Urinary bladder (tissue), 4 donors: ENCODE measurements at places on chromosomes 1 and 21. TPM values are rescaled to one million over a fixed set of nuclear protein-coding genes. Genes with fewer than 3 reads are reported as not detected.

CD1B gene
- polyA plus RNA-seq, result 0.09 TPM

KIF21B gene
- polyA plus RNA-seq, result 1.0 TPM

SELP gene
- 7.5 TPM for polyA plus RNA-seq

CTNNBIP1 gene
- 18.5 TPM for polyA plus RNA-seq

OPTC gene
- 0.05 TPM for polyA plus RNA-seq

HSD3B2 gene
- not detected for polyA plus RNA-seq

RAB3B gene
- polyA plus RNA-seq, result 0.44 TPM

HCN3 gene
- 3.2 TPM for polyA plus RNA-seq

MYOG gene
- polyA plus RNA-seq, result not detected

TMEM125 gene
- polyA plus RNA-seq, result 0.47 TPM

DNA sequence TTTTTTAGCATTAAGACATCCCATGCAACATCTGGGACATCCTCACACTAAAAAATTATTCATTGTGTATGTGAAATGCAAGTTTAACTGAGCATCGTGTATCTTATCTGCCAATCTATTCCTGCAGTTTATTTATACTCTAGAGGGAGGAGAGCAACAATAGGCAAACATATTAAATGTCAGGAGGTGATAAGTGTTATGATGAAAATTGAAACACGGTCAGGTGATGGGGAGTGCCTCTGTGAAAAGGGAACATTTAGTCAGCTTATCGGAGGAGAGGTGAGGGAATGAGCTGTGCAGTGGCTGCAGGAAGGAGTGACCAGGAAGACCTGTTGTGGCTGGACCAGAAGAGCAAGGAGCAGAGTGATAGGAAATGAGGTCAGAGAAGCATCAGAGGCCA is 775 bp upstream of the EFCAB14 start:
- peak; percentile 33 for DNase-seq

DNA sequence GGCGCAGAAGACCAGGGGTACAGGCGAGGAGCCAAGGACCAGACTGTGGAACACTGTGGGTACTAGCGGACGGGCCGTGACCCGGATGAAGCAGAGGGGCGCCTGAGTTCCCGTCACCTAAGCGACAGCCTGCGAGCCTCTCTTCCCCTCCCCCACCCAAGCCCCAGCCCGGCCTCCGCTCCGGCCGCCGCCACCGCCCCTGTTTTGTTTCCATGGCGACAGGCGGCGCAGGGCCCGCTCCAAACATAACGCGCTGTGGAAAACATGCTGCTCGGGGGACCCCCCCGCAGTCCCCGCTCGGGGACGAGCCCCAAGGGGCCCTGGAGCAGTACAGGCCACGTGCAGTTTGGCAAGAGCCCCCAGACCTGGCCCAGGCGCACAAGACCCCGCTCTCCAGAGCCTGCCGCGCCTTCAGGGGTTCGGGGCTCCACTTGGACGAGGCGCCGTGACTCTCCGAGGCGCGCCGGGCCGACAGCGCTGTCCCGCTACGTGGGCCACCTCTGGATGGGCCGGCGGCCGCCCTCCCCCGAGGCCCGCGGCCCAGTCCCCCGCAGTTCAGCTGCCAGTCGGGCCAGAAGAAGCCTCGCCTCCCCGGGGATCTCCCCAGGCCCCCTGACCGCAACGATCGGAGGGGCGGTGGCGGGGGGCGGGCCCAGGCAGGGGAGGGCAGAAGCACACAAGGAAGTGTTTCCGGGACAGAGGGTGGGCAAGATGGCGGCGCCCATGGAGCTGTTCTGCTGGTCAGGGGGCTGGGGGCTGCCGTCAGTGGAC is at the start of gene MTX1:
TSS of gene MTX1 (plus strand) at position 155 of the 771 bp plus-strand sequence. CDS start at position 265, 110 bp downstream.
- no peak for DNase-seq

DNA sequence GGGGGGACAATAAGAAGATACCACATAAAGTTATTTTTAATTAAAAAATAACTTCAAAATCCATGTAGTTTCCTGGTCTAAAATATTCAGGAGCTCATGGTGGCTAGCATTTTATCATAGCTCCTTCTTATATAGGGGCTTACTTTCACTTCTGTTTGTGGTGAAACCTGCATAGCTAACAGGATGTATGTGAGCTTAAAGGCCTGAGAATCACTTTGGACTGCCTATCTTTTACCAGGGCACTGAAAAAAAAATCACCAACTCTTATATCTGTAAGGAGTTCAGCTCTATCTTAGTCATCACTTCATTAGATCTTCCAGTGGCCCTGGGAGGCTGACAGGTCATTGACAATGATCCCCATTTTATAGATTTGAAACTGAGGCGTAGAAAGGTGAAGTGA is 21.3 kb downstream of the UROD start:
- no peak for DNase-seq

DNA sequence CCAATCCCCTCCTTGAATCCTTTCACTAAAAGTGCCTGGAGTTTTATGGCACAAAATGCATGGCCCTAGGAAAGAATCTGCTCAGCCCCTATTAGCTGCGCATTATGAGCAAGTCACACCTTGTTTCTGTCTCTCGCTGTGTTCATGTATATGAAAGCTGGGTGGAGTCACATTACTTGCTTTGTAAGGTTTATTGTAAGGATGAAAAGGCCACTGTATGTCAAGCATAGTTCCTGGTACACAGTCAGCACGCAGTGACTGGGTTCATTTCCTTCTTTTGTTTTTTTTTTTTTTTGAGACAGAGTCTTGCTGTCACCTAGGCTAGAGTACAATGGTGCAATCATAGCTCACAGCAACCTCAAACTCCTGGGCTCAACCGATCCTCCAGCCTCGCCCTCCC is 6.7 kb upstream of the SLC9A1 start:
- DNase-seq, result no peak

DNA sequence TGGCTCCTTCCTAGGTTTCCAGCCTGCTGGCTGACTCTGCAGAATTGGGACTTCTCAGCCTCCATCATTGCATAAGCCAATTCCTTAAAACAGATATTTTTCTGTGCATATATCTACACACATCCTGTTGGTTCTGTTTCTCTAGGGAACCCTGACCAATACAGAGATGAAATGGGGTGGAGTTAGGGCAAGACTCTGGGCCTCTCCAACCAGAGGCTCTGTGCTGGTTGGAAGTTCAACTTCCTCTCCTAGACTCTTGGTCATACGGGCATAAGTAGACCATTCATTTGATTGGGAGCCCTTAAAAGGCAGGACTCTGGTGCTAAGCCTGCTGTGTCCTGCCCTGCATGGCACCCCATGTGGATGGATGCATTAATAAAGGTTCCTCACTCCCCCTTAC is 55.0 kb downstream of the CNIH3 start:
- DNase-seq, result no peak

- DNase-seq, result no peak
Observed at GRCh38 chr21:30211071-30211470, 4.8 kb downstream of the CLDN8 start.

DNA sequence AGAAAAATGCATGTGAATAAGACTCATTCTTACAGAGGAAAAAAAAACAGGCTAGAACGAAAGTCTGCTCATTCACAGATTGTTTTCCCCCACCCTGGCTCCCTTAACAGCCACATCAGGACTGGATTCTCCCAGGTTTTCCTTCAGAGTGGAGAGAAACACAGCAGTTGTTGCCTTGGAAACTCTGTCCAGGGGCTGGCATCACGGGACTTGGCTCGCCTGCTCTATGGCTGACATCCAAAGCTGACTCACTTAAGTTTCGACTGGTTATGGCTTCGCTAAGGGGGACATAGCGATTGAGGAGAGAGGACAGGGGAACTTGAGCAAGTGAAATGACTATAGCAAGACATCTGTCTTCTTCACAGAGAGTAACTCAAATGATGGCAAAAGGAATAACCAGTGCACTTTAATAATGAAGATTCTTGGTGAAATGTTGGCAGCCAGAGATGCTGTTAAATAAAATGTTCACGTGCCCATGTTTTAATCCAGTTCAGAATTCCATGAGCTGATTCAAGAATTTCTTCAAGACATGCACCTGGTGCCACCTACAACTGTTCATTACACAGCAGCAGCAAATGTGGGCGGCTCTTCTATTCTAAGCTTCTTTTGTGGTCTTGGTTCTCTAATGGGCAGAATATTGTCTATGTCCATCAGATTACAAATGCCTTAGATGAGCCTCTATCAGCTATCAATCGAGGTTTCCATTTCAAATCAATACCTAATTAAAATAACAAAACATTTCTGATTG is 21.8 kb downstream of the MIS18A start:
- peak; percentile 80 for DNase-seq

DNA sequence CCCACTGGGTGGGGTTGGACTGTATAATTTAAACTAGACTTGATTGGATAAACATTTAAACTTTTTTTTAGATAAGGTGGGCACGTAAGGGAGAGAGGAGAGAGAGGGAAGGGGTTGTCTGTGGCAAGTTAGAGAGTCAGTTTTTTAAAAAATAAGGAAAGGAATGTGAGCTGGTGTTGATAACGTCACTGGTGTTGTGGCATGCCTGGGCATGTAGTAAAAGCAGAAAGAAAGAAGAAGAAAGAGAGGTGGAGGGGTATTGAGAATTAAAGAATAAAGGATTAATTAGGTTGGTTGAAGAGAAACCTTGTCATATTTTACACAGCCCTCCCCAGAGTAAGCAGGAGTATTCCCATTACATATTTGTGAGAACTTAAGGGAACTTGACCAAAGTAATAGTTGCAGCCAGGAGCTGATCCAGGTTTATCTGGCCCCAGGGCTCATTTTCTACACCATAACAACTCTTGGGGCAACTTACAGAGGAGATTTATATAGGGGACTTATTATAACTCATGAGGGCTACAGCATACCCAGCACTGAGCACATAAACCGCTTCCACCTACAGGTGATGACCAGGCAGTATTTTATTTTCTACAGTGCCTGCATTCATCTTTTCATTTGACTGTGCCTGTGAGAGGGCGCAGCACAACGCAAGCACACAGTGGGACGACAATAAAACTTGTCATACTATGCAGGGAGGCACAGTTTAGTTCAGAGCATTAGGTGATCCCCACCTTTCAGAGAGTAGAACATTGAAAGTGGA is 70.2 kb downstream of the CCDC30 start:
- no peak for DNase-seq

DNA sequence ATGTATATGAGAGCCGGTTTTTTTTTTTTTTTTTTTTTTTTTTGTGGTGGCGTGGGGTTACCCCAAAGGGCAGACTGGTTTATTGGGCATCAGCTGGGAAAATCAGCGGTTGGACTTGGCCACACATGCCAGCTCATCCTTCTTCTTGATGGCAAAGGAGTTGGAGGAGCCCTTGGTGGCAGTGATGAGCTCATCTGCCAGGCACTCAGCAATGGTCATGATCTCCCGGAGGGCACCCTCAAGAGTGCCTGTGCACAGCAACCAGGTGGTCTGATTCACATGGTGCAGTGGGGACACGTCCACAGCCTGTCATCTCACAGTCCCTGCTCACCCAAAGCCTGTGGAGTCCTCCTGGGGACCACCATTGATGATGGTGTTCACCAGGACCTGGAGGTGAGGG is 62.0 kb downstream of the MRPS6 start:
- DNase-seq, result no peak

- no peak for DNase-seq
Observed at GRCh38 chr1:223258751-223259198, 105.2 kb downstream of the SUSD4 start.

GRCh38 chr1:218642033-218642948 is 297.2 kb downstream of the TGFB2 start:
- no peak for DNase-seq

GRCh38 chr1:96553811-96554210 is 167.8 kb upstream of the PTBP2 start:
- no peak for DNase-seq

DNA sequence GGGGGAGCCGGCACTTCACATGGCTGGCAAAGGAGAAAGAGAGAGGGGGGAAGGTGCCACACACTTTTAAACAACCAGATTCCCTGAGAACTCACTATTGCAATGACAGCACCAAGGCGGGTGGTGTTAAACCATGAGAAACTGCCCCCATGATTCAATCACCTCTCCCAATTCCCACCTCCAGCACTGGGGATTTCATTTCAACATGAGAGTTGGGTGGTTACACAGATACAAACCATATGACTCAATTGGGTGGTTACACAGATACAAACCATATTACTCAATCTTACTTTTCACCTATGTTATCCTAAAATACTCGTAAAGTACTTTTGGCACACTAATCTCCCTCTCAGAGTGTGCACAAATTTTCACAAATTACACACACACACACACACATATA is 1097.5 kb upstream of the TMPRSS15 start:
- DNase-seq, result no peak

DNA sequence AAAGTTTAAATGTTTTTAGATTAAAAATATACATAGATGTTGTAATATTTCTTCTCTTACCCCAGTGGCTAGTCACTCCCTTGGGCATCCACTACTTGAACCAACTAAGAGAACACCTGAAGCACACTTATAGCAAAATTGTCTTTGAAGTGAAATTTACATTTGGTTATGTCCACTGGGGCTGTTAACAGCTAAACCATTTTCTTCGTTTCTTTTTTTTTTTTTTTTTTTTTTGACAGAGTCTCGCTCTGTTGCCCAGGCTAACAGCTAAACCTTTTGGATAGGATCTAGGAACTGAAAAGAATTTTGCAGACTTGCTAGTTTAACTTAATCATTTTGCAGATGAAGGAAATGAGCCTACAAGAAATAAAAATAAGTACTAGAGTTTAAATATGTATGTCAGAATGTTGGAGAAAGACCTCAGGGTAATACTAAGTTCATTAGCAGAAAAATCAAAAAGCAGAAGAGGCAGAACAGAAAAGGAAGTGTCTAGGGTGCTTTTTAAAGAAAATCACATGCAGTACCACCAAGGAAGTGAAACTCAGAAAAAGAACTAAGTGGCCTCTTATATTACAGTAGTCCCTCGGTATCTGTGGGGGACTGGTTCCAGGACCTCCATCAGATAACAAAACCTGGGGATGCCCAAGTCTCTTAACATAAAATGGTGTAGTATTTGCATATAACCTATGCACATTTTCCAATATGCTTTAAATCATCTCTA is 11.8 kb downstream of the DRAM2 start:
- no peak for DNase-seq

DNA sequence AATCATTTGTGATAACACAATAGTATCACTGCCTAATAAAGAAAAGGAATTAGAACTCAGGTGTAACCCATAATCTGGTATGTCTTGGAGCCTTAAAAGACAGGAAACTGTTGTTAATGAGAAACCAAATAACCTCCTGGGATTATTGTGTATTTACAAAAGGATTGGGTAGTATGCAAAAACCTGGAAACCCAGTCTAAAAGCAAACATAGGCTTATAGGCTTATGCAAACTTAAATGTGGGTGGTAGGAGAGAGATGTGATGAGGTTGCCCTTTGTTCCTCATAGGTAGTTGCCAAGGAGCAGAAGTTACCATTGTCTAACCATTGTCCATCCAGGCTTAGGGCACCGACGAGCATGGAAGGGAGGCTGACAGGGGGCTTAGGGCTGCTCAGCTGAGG is 165.8 kb downstream of the AK5 start:
- no peak for DNase-seq

DNA sequence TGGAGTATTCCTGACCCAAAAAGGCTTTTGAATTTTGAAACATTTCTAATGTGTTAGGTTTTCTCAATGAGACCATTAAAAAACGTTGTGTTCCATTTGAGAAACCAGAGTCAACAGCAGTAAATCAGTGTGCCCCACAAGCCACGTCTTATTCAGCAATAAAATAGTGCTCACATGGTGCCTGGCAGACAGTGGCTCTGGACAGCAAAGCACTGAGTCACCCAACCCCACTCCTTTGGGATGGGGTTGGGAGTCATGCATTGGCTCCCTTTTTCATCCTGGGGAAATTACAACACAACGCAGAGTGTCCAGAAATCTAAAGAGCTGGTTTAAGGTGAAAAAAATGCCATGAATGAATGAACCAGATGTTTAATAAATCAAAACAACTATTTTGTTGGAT is 46.5 kb downstream of the KCNJ15 start:
- DNase-seq, result no peak
